Activated B cell treated with CpG ODN at 0.5 μM for 24 hours (primary cell): ENCODE measurements at places on chromosomes 2 and 18.
A peak's percentile ranks its signal among the peaks of the same experiment; 100 is the strongest.

- no peaks in the 10 kb centered on the region for H3K27me3 ChIP-seq
- H3K4me1 ChIP-seq: no peaks in the 10 kb centered on the region
- H3K27ac ChIP-seq: no peak overlapping the region
- no peak overlapping the region for H3K4me3 ChIP-seq
- no peak for DNase-seq
- peaks cover 12% of the 10 kb centered on the region for H3K36me3 ChIP-seq
Measured at GRCh38 chr2:25617948-25618646, 55.3 kb downstream of the DTNB start.

DNA sequence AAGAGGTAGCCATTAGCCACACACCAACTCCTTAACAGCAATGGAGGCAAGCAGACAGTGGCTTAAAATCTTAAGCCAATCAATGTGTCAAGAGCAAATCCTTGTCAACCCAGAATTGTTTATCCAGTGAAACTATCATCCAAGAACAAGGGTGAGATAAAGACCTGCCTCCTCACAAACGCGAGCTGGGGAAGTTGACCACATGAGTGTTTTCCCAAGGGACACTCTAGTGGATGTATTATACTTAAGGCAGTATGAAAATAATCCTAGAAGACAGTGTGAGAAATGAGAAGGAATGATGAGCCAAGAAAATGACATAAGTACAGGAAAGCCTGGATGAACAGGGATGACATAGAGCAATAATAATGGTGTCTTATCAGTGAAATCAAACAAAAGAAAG is 209.6 kb downstream of the TWIST2 start:
- peaks cover 34% of the 10 kb centered on the region for H3K36me3 ChIP-seq
- no peaks in the 10 kb centered on the region for H3K27me3 ChIP-seq
- H3K4me1 ChIP-seq: no peaks in the 10 kb centered on the region
- H3K27ac ChIP-seq: no peak overlapping the region
- no peak for DNase-seq
- H3K4me3 ChIP-seq: no peak overlapping the region

DNA sequence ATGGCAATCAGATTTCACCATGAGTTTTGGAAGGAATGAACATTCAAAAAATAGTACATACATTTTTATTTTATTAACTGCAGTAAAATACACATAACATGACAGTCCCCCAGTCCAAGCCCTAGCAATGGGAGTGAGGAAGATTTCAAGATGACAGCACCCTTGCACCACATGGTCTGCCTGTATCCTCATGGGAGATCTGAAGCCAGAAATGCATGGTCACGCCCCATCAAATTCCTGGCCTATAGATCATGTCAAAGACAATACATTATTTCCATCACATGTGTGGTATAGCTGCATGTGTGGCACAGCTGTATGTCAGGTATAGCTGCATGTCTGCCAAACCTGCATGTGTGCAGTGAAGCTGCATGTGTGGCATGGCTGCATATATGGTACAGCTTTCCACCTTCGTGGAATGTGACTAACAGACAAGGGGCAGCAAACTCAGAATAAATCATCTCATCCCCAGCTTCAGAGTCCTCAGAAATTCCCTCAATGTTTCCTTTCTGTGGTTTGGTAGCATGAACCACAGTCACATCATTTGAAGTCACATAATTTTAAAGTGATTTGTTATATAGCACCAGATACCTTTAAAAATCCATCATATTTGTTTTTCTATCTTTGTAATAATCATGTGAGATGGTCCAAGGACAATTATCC is 518.2 kb upstream of the SOX11 start:
- H3K36me3 ChIP-seq: no peaks in the 10 kb centered on the region
- no peaks in the 10 kb centered on the region for H3K4me1 ChIP-seq
- no peaks in the 10 kb centered on the region for H3K27me3 ChIP-seq
- H3K27ac ChIP-seq: no peak overlapping the region
- DNase-seq: no peak

- H3K27ac ChIP-seq: no peak overlapping the region
- DNase-seq: no peak
- H3K27me3 ChIP-seq: no peaks in the 10 kb centered on the region
Measured at GRCh38 chr18:57542812-57543427, 43.6 kb downstream of the FECH start.

GRCh38 chr2:178855151-178855550 is 47.9 kb upstream of the TTN start:
- H3K27me3 ChIP-seq: no peaks in the 10 kb centered on the region
- no peak for DNase-seq

DNA sequence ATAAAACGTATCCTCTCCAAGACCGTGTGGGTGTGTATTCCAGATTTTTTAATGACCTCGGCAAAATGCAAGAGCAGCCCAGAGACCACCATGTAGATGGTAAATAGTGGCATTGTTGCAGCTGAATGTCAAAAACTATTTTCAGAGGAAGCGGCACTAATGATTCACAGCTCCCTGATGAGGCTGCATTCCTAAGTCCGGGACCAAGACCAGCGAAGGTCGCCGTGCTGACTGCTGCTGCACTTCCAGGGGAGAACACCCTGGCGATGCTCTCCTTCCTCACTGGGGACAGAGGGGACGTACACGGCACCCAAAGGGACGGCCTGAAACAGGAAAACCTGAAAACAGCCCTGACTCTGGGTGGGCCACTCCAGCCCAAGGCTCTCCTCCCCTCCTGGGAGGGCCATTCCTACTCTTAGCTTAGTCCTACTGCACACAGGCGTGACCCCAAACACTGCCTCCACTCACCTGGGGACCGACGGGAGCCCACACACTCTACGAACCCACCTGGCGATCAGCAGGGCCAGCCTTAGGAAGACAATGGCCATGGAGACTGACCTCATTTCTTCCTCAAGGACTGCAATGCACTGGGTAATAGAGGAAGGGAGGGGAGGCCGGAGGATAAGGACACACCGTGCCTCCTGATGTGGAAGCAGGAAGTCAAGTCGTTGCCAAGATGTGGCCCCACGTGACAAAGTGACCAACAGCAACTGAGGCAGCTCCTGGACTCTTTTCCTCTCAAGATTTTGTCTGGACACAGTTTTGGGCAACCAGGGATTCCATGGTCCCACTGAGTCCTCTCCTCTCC is 82.8 kb downstream of the ZNF516 start:
- peaks cover 10% of the 10 kb centered on the region for H3K36me3 ChIP-seq
- H3K27ac ChIP-seq: no peak overlapping the region
- no peak overlapping the region for H3K4me3 ChIP-seq
- peaks cover 6% of the 10 kb centered on the region for H3K4me1 ChIP-seq
- H3K27me3 ChIP-seq: no peaks in the 10 kb centered on the region

DNA sequence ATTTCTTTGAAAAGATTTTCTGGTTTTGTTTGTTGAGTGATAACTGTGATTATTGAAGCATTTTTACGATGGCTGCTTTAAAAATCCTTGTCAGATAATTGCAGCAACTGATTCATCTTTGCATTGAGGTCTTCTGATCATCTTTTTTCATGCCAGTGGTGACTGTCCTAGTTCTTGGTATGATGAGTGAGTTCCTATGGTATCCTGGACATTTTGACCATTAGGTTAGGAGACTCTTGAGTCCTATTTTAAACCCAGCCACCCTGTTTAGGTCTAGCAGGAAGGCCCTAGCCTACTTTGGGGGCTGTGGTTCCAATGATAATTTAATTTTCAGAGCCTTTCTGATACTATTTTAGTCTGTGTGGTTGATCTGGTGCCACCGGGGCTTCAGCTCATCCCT is 72.7 kb upstream of the REV1 start:
- no peak for DNase-seq
- peaks cover 7% of the 10 kb centered on the region for H3K4me1 ChIP-seq
- peaks cover 80% of the 10 kb centered on the region for H3K36me3 ChIP-seq
- no peaks in the 10 kb centered on the region for H3K27me3 ChIP-seq
- no peak overlapping the region for H3K4me3 ChIP-seq
- peak overlapping the region; percentile 46 for H3K27ac ChIP-seq

DNA sequence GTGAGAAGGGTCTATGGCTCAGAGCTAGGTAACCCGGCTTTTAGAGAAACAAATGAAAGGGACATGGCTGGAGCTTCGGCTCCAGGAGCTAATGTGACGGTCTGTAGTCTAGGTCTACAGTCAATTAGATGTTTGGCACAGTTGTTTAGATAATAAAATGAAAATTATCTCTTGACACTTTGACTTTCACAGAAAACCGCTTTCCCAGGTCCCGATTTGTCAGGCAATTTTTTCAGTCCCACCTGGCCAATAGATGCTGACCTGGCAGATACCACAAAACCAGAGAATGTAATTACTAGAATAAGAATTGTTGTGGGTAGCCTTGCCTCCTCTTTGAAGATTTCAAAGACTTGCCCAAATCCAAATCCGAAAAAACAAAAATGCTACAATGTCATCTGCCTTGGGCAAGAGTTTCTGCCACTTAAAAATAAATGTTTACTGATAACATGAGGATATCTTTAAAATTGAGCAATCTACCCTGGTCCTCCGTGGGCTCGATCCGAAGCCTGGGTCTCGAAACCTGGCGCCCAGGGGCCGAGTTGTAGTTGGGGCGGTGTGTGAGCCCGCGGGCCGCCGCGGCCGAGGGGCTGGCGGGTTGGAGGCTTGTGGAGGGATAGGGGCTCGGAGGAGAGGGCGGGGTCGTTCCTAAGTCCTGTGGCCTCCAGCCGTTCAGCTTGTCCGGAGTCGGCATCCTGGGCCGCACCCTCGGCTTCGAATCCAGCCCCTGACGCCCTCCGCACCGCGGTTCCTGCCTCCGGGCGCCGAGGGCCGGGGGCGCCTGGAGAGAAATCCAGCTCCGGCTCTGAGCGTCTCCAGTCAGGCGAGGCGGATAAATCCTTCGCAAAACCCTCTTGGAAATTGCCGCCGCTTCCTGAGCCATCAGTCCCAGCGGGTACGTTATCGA is 2.3 kb downstream of the EMX1 start:
- no peak overlapping the region for H3K27ac ChIP-seq
- no peak for DNase-seq
- H3K36me3 ChIP-seq: no peaks in the 10 kb centered on the region
- peaks cover 36% of the 10 kb centered on the region for H3K4me1 ChIP-seq
- peaks cover 63% of the 10 kb centered on the region for H3K27me3 ChIP-seq

DNA sequence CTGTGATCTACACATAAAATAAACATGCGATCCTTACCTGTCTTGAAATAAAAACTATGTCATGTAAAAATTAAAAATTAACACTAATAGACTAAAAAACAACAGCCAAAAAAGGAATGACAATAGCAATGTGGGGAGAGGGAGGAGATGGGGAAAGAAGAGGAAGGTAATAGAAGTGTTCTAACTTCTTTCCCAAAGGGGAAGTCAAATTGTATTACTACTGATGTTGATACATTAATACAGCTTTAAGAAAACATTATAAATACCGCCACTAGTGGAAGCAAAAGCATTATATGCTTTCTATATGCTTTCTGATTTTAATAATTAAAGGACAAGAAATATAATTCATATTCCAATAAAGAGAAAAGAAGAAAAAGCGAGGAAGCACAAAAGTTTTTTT is 22.2 kb downstream of the ZNF516 start:
- H3K4me1 ChIP-seq: peaks cover 37% of the 10 kb centered on the region
- H3K27ac ChIP-seq: no peak overlapping the region
- H3K36me3 ChIP-seq: no peaks in the 10 kb centered on the region
- no peak overlapping the region for H3K4me3 ChIP-seq
- DNase-seq: no peak

DNA sequence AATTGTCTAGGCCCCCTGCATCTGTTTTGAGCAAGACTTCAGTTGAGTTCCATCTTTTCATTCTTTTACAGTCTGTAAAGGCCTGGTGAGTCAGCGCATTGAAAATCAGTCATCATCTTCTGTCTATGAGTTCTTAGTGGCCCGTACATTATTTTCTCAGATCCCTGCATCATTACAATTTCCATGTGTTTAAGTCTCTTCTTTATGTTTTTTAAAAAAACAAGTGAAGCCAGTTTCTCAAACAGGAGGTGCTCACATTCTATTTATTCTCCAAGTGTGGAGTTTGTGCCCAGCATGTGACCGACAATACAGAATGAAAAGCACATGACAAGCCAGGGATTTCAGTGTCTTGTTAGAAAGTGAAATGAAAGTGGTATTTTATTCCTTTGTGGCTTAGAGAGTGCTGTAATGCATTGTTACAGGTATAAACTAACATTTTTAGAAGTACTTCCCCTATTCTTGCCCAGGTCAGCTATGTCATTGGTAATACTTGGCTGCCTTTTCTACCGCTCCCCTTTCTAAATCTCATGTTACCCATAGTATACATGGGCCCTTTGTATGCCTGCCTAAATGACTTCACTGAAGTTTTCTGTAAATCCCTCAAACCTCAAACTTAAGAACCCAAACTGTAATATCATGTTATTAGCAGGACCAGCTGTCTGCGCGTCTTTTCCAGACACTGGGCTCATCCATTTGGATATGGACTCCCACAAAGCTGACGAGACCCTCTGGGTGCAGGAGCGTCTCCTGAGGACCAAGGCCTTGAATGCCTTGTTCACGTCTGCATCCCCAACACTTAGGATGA is 67.6 kb downstream of the FEZ2 start:
- no peak for DNase-seq
- H3K4me3 ChIP-seq: no peak overlapping the region
- H3K27ac ChIP-seq: no peak overlapping the region
- H3K36me3 ChIP-seq: peaks cover 6% of the 10 kb centered on the region
